ENCODE measurements at places on chromosomes 12 and 14.

- no peak for DNase-seq
Observed at GRCh38 chr14:99604766-99605298, 825 bp upstream of the CCDC85C start.

GRCh38 chr12:7797698-7798398 is 8.6 kb downstream of the NANOG start:
- DNase-seq = no peak

DNA sequence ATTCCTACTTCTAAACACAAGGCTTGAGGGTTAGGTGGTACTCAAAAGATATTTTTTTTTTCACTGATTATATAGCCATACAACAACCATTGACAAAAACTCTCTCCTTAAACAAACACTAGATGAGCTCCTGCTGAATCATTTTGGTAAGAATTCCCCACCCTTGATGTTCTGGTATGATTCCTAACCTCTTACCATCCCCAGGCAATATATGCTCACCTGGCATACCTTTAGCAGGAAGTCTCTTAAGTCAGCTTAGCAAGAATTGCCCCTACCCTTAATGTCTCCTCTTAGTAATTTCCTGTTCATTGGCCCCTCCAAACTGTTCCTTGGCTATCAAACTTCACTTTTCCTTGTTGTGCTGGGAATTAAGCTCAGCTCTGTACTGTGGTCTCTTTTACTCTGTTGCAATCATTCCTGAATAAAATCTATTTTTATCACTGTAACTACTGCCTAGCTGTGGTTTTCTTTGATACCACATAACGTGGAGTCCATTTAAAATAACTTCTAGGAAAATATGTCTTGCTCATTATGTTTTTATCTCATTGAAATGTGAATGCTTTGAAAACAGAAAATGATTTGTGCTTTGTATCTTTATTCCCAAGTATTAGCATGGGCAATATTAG is 712.6 kb downstream of the SLC16A7 start:
- no peak for DNase-seq

- no peak for DNase-seq
Observed at GRCh38 chr12:3313066-3313465, 177.9 kb upstream of the PRMT8 start.

GRCh38 chr12:19572920-19573558 is 133.7 kb downstream of the AEBP2 start:
- no peak for DNase-seq

DNA sequence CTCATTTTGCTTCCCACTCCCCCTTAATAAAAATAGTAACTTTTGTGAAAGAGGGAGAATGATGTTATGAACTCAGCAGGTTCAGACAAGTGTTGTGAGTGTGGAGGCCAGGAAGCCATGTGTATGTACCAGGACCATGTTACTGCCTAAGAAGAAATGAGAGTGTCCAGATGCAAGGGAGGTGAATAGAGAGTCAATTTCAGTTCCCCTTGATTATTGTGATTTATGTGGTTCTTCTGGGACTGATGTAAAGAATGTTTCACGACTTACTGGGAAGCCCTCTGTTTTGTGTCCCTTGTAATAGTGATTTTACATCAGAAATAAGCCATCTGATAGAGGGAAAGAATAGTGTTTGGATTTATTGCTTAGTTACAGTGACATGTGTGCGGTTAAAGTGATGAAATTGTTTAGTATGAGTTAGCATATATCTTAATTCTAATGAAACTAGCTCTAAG is 32.5 kb downstream of the FBXO34 start:
- DNase-seq = no peak

DNA sequence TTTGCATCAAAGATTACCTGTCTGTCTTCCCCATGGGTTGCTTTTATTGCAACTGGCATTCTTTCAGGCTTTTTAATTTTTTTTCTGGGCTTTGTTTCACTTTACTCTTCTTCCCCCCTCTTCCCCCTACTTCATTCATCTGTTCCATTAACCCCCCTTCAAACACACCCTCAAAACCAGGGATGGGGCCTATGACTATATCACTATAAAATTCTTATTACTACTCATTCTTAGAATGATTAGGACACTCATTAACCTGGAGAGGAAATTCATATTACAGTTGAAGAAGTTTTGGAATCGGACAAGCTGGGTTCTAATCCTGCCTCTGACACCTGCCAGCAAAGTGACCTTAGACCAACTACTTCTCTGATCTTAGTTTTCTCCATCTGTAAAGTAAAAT is 24.8 kb upstream of the MDM1 start:
- no peak for DNase-seq

GRCh38 chr14:38481952-38482678 is 226.2 kb upstream of the CLEC14A start:
- no peak for DNase-seq

- DNase-seq = no peak
Observed at GRCh38 chr14:104263675-104264358, 125.4 kb downstream of the KIF26A start.

DNA sequence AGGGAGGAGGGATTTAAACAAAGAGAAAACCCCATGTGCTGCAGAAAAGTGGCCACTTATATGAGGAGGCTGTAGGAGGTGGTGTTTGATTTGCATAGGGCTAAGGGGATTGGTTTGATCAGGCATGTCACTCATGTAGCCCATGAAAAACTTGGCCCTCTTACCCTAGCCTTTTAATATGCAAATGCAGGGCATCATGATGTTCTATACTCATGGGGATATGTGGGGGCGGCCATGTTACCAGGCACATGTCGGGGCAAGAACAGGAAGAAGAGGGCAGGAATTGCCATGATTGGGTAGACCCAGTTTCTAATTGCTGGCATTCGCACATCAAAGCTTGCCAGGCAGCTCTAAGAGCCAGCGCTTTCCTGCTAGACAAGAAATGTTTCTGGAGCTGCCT is 28.8 kb downstream of the KLRK1 start:
- no peak for DNase-seq

DNA sequence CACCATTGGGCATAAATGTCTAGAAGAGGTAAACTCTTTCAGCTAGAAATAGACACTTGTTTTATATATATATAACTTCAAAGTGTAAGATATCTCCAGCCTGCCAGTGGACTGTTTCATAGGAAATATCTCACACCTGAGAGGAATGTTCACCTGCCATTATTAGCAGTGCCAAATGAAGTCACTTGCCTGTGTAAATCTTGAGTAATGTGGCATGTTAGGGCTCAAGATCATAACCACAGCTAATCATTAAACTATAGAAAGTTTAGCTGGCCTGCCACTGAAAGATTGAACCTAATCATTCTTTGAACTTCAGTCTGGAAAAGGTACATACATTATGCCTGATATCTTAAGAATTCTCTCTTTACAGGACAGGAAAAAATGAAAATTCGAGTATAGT is 25.5 kb upstream of the KCNJ8 start:
- no peak for DNase-seq

DNA sequence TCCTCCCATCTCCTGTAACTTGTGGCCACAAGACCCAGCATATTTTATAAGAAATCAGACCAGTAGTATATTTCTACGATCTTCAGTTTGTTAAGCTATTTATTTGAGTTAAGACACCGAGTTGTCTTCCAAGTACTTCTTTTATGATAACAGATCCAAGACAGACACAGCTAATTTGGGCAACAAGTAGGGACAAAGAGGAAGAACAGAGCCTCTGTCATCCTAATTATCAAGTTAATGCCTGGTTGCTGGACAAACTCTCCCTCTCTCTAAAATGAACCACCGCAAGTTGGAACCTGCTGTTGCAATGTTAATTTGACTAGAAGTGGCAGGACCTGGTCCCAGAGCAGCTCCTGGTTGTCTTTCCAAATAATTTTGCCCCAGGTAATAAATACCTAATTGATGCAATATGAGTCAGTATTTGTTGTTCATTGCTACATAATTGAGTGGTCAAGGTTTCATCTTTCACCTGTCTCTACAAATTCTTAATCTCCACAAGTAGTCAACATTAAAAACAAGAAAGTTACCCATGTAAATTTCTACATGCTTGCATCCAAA is 323.7 kb downstream of the PAWR start:
- no peak for DNase-seq

DNA sequence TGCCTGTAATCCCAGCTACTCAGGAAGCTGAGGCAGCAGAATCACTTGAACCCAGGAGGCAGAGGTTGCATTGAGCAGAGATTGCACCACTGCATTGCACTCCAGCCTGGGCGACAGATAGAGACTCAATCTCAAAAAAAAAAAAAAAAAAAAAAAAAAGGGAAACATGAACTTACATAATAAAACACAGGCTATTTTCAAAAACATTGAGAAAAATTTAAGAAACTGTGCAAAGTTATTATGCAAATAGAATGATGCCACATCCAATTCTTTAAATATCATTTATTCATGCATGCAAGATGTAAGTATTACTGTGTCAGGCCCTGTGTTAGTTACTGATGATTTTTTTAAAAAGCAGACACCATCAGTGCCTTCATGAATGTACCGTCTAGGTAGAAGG is 20.0 kb upstream of the SLC16A7 start:
- DNase-seq = no peak

DNA sequence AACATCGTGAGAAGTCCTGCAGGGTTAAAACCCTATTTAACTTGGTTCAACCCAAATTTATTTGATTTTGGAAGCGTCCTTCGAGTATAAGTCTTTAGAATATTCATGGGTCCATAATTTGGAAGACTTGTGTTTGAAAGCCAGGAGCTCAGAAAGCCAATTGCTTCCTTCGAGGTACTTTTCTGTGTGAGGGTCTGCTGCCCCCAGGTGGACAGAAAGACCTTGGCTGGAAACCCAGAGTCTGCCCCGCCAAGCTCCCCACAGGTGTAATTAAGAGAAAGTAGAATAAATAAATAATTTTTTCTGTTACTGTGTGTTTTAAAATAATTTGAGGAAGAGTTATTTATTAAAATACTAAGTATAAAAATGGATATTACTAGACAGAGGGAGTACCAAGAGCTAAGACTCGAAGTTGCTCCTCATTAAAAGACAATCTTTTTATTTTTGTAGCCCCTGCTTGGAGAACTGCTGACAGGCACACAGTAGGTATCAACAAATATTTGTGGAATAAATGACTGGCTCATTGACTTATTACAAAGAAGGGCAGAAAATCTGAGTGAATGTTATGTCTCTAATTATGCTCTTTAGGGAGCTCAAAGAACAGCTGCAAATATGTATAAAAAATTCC is 105.8 kb downstream of the PAH start:
- DNase-seq = no peak

DNA sequence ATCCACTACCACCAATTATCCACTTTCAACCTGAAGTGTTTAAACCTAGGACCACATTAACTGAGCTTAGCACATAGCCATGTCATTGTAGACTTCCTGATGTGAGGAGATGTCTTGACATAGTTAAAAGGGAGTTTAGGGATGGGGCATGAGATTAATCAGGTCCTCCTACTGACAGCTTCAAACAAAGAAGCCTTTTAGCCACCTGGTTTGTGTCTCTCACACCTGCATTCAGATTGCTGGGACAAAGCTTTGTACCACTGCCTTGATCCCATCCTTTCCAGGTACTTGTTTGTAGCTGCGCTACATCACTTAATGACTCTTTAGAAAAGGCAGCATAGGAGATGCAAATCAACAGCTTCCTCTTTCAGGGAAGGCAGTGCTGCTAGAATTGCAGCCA is 340.7 kb upstream of the DDHD1 start:
- no peak for DNase-seq

DNA sequence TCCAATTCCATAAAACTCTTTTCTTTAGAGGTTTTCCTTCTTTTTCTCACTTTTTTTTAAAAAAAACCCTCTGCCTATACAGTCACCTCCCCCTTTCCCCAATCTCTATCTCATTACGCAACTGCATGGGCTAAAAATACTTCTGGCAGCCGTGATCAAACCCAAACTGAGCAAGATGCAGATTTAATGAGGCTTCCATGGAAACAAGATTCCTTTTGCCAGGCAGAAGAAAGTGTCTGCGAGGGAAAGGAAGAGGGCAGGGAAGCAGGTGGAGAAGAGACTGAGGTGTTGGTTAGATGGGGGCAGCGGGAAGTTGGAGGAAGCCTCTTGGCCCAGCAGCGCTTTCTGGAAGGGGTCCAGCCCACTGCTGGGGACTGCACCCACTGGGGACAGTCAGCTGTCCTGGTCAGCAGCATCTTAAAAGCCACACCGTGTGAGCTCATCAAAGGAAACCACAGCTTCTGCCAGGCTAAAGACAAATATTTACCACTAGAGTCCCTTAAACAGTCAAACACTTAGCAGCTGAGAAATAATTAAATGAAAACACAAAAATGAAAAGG is 90.4 kb downstream of the SLC8A3 start:
- no peak for DNase-seq

DNA sequence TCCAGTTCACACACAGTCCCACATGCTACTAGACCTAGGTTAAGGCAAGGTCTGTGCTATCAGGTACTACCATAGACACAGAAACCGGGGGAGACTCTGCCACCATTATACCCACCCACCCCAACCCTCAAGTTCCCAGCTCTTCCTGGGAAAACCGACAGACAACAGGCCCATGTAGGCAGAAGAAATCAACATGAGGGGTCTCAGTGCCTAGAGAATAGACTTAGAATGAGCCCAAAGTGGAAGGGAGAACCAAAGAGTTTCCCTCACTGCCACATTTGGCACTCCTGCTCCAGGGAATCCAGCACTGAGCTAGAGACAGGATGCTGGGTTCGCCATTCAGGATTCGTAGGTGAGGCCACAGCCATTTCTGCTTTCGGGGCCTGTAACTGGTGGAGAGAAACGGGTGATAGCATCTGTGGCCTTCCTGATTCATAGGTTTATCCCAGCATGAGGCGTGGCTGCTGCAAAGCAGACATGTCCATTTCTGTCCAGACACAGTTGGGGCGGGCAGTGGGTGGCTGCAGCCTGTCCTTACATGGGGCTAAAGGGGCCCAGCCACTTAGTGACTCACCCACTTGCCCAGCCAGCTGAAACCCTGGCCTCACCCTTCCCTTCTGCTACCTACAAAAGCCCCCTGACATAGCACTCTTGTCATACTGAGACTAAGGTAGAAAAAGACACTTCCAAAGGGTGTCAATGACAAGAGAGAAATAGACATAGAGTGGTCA is 69.4 kb downstream of the IRF2BPL start:
- DNase-seq = no peak

DNA sequence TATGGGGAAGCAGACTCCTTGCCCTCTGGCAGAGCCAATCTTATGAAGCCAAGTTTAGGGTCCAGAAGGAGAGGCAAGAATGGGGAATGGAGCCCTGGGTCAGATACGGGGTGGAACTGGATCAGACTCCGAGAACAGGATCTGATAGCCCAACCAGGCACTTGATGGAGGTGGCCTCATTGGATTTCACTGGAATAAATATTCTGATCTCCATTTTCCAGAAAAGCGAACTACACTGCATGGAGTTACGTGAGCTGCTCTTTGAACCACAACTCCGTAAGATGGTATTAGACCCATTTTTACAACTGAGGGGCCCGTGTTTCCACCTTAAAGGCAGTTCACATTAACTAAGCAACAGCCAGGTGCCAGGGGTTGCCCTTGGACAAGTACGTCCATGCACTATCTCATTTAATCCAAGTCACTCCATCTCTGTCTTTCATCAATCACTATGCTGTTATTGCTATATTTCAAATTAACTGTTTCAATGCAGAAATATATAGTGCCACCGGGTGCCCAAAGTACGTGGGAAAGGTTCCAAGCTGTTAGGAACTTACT is 155.2 kb downstream of the BCL11B start:
- no peak for DNase-seq

- no peak for DNase-seq
Observed at GRCh38 chr12:46794593-46795190, 31.1 kb downstream of the SLC38A4 start.

GRCh38 chr12:52496054-52496453 is 3.0 kb upstream of the KRT6A start:
- DNase-seq = no peak

GRCh38 chr12:63958876-63959580 is 114.5 kb downstream of the SRGAP1 start:
- no peak for DNase-seq

- DNase-seq = no peak
Observed at GRCh38 chr14:60945984-60946383, 34.9 kb downstream of the TRMT5 start.

All from esophagus squamous epithelium (tissue), 5 donors.